ENCODE measurements at places on chromosomes 13 and 19.

- peak; percentile 62 for DNase-seq
These were observed 202.3 kb upstream of the KLHL1 start for GRCh38 chr13:70310396-70311119.

GRCh38 chr13:99151516-99151915 is 49.1 kb upstream of the UBAC2 start:
- DNase-seq = no peak

GRCh38 chr19:54351474-54351873 is 12.5 kb upstream of the LILRA4 start:
- no peak for DNase-seq

DNA sequence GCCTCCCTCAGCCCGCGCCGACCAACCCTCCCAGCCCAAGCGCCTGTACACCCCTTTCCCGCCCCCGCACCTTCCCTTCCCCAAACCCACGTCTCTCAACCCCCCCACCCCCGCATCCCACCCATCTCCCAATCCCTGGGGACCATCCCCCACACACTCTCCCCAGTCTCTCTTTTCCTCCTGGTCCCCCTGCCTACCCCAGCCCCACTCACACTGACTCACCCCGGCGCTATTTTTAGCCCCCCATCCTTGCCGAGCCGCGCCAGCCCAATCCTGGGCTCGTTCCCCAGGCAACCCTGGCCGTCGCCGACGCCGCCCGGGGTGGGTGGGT is 11.7 kb downstream of the CIC start:
- DNase-seq = no peak

DNA sequence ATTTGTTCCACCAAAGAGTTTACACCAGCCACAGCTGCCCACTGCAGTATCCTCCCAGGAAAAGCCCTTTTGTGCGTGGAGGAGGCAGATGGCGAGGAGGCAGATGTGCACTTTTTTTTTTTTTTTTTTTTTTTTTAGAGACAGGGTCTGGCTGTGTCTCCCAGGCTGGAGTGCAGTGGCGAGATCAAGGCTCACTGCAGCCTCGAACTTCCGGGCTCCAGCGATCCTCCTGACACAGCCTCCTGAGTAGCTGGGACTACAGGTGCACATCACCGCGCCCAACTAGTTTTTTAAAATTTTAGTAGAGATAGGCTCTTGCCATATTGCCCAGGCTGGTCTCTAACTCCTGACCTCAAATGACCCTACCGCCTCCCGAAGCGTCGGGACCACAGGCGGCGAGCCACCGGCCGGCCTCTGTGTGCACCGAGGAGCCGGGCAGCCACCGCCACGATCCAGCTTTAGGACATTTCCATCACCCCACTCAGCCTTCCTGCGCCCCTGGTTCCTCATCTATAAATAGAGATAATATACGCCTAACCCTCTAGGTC is 563 bp upstream of the PDCD5 start:
- no peak for DNase-seq
